Natural killer cell treated with Interleukin-12 subunit alpha and Interleukin-12 subunit beta and Interleukin-15 and Interleukin-18, amount 100 ng/mL, for 72 hours (primary cell): ENCODE measurements at places on chromosomes 5 and 9. TPM values are rescaled to one million over a fixed set of nuclear protein-coding genes. Genes with fewer than 3 reads are reported as not detected.

GRCh38 chr5:56900858-56901578 is 8.4 kb upstream of the SETD9 start:
- H3K27ac ChIP-seq, result no peak overlapping the region
- H3K27me3 ChIP-seq, result peaks cover 15% of the 10 kb centered on the region
- H3K36me3 ChIP-seq, result no peaks in the 10 kb centered on the region
- H3K4me3 ChIP-seq, result no peak overlapping the region
- no peaks in the 10 kb centered on the region for H3K4me1 ChIP-seq

- H3K4me1 ChIP-seq, result peaks cover 10% of the 10 kb centered on the region
- H3K27me3 ChIP-seq, result peaks cover 26% of the 10 kb centered on the region
- H3K36me3 ChIP-seq, result peaks cover 5% of the 10 kb centered on the region
- no peak overlapping the region for H3K27ac ChIP-seq
- H3K4me3 ChIP-seq, result no peak overlapping the region
- no peak for DNase-seq
Measured at GRCh38 chr5:124655921-124656511, 90.4 kb downstream of the ZNF608 start.

DNA sequence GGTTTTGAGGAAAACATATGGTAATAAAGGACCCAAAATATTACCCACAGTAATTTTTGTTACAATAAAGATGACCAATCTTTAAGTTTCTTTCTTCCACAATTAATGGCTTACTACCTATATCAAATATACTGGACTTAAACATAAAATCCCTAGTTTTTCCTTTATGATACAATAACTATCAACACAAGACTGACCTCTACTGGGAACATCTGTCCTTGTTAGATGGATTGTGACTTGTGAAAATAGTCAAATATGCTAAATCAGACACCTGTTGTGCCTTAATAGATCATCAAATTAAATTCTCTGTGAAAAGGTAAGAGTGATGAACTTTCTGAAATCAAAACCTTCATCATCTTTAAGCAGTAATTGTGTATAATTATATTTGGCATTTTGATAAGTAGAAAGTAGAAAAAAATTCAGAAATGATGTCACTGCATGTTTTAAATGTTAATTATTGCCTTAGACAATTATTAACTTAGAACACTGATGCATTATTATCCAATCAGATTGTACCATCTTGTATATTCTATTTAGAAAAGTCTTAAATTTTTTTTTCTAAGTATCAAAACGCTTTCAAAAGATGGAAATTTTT is 113.6 kb downstream of the DEPDC1B start:
- no peak for DNase-seq
- H3K36me3 ChIP-seq, result no peaks in the 10 kb centered on the region
- H3K4me1 ChIP-seq, result no peaks in the 10 kb centered on the region
- H3K27ac ChIP-seq, result no peak overlapping the region
- H3K4me3 ChIP-seq, result no peak overlapping the region
- no peaks in the 10 kb centered on the region for H3K27me3 ChIP-seq

DNA sequence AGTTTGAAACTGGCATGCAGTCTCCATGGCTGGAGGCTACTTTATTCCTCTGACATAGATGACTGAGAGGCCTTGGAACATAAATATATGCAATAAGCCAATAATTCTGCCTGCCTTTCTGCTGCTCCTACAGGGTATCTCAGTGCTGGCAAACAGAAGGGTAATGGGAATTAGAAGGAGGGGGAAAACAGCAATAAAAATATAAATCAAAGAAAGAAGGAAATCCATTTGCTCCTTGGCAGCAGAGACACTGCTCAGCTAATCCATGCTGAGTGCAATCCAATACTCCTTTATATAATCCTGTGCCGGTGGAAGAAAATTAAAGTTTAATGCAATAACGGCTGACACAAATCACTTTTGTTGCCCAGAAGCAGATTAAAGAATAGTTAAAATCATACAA is 478.9 kb downstream of the SPATA31D1 start:
- no peaks in the 10 kb centered on the region for H3K4me1 ChIP-seq
- H3K27ac ChIP-seq, result no peak overlapping the region
- H3K27me3 ChIP-seq, result no peaks in the 10 kb centered on the region
- H3K4me3 ChIP-seq, result no peak overlapping the region
- DNase-seq, result no peak

- no peaks in the 10 kb centered on the region for H3K4me1 ChIP-seq
- no peaks in the 10 kb centered on the region for H3K27me3 ChIP-seq
- H3K27ac ChIP-seq, result no peak overlapping the region
Measured at GRCh38 chr9:11559001-11559776, 946.4 kb upstream of the PTPRD start.

DNA sequence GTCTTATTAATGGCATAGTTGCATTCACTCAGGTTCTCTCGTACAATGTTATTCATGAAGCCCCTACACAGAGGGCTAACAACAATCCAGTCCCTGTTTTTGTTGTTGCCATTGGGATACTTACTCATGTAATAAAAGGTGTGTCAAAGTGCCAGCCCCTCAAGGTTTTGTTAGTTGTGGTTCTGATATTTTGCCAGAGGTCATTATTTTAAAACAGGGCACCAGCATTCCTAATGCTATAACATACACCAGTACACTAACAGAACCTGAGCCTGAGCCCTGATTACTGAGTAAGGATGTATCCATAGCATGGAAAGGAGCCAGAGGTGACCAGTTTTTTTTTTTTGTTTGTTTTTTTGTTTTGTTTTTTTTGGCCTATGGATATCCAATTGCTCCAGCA is 50.2 kb downstream of the SMC2 start:
- no peak overlapping the region for H3K4me3 ChIP-seq
- no peak for DNase-seq
- H3K36me3 ChIP-seq, result peaks cover 17% of the 10 kb centered on the region
- H3K27ac ChIP-seq, result no peak overlapping the region

Gene WDR31
- total RNA-seq, result 0.83 TPM

Gene AK6
- total RNA-seq, result 40.5 TPM

Gene FOXD4L6
- total RNA-seq, result not detected

Gene SPRY4
- 2.5 TPM for total RNA-seq
